AG04449 (cell line): ENCODE measurements at places on chromosomes 5 and 9.

DNA sequence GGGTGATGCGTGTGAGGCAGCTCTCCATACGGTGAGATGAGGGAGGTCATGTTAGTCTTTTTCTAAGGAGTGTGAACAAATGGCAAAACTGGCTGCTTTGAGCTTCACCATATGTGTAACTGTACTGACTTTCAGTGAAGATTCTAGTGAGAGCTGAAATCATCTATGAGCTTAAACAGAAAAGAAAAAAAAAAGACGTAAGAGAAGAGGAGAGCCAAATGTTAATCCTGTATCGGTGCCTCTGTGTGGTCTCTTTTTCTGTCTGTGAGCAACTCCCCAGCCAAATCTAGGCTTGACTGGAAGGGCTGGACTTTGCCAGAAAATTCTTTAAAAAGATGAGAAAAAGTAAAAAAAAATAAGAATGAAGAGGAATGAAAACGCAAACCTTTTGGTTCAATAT, 209.7 kb upstream of the TUT7 start:
- DNase-seq = no peak

GRCh38 chr5:102762562-102763227, 7.6 kb downstream of the PAM start:
- DNase-seq = no peak

DNA sequence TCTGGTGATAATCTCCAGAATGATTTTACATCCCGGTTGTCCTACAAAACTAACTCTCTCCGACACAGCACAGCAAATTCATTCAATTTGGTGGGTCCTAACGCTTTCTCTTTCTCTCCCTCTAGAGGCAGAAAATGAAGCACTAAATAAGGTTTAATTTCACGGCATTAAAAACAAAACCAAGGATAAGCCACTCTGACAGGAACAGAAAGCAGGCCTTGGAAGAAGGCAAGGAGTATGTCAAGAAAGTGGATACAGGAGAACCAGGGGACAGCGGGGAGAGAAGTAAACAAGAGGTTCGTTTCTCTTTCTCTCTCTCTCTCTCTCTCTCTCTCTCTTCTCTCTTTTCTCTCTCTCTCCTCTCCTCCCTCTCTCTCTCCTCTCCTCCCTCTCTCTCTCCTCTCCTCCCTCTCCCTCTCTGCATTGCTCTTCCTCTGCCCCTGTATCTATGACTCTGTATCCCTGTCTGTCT, 49.8 kb downstream of the EBF1 start:
- DNase-seq = no peak

DNA sequence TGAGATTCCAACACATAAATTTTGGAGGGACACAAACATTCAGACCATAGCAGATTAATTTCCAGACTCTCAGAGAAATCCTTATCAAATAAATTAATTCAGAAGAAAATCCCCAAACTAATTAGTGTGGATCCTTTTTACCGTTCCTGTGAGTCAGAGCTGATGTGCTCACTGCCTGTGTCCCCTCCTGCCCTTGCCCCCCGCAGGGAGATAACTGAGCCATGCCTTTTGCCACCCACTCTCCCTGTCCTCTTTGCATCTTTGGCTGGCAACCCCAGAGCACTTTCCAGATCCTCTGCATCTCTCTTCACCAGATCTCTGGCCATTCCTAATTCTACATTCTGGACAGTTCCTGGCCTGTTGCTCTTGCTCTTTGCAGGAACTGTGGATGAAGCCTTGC, 135.4 kb upstream of the MAP1B start:
- no peak for DNase-seq

DNA sequence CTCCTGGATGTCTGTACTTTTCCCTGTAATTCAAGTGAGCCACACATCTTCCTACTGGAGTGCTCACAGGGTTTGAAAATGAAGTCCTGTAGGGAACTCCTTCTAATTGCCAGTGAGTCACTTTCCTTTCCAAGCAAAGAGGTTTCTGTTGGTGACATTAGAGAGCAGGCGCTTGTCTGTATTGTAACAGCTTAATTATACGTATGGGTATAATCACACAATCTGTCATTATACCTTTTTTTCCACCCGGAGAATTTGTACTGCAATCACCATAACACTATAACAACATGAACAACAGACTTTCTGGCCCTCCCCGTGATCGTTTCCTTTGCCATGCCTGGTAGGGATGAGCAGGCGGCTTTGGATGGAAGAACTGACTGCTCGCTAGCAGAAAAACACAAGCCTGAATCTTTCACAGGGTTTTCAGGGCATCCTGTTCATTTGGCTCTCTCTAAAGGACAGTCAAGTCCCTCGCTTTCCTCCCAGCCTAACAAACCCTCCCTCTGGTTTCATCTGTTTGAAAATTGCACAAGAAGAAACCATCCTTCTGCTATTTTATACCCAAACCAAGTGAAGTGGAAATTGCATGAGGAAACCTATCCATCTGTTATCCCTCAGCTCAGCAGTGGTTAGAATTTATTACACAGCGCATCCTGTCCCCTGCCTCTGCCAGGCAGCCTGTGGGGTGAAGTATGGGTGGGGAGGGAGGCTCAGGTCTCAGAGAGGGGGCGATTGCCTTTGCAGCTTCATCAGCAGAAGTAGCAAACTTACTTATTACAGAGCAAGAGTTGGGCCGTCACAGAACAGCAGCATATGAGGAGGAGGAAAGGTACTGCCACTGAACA, 307.0 kb upstream of the TLE4 start:
- DNase-seq = no peak

GRCh38 chr5:112006721-112007120, 249.7 kb upstream of the NREP start:
- DNase-seq = no peak

GRCh38 chr5:96373381-96373733, 59.7 kb downstream of the PCSK1 start:
- DNase-seq = no peak

- DNase-seq = no peak
These were observed 122.6 kb downstream of the ADAMTS12 start for GRCh38 chr5:33769196-33769595.

DNA sequence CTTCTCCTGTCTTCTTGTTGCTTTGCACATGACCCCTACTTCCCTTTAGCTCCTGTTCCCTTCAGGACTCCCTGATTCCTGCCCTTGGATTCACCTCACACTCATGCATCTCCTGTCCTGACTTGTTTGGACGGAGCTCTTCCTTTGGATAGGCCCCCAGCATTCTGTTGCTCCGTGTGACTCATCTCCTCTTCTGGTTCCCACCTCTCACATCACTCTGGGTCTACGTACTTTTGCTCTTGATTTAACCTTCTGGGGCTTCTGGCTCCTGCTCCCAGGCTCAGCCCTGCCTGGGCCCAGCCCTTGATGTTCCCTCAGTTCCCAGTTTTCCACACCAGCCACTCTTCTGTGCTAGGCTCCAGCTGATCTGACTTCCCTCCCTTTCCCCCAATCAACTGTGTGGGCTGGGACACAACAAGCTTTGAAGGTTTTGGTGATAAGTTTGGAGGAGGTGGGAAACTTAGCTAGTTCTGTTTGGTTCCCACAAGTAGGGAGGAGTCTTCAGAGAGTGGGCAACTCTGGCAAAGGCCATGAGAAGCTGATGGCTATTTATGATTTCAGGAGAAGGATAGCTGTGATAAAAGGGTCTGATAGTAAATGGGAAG, 331.5 kb downstream of the ARHGEF28 start:
- no peak for DNase-seq

DNA sequence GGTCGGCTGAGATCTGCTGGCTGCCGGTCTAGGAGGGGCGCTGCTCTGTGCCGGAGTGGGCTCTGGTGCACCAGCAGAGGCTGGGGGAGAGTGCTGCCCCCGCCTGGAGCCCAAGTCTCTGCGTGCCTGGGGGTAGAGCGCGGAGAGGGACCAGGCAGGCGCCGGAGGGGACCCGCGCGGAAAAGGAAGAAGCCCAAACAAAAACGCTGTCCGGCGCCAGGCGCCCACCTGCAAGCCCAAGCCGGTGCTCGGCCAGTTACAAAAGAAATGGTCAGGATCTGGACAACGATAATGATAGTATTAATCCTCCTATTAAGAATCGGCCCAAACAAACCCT, 571 bp upstream of the S1PR3 start:
- DNase-seq = no peak

GRCh38 chr9:93523518-93524144, 52.8 kb upstream of the PHF2 start:
- no peak for DNase-seq

GRCh38 chr5:113450462-113450861, 15.7 kb upstream of the TSSK1B start:
- DNase-seq = no peak

DNA sequence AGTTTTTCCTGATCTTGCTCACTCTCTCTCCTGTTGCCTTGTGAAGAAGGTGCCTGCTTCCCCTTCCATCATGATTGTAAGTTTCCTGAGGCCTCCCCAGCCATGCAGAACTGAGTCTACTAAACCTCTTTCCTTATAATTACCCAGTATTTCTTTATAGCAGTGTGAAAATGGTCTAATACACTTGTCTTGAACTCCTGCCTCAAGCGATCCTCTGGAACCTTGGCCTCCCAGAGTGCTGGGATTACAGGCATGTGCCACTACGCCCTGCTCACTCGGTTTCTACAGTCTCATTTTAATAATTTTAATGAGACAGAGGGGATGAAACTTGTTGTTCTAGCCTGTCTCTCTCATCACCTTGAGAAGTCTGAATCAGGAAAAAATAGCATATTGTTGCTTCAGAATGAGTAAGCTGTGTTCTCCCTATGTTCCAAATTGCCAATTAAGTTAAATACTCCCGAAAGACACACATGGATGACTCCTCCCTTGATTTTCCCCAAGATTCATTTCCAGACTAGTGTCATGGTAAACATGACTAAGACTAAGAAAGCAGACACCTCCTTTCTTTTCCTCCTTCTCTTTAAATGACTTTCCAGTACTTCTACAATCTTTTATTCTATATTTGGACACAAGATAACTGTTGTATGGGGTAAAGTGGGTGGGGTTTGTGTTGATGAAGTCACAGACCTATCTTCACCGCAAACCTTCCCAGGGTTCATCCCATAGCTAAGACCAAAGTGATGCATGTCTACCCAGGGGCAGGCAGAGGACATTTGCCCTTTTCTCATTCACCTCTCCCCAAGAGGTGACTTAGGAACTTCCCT, 7.8 kb upstream of the DNAJC18 start:
- DNase-seq = no peak

- DNase-seq = no peak
These were observed 211.5 kb downstream of the PCSK5 start for GRCh38 chr9:76101947-76102346.

GRCh38 chr9:127388037-127388855, 8.7 kb upstream of the SLC2A8 start:
- peak; percentile 84 for DNase-seq

DNA sequence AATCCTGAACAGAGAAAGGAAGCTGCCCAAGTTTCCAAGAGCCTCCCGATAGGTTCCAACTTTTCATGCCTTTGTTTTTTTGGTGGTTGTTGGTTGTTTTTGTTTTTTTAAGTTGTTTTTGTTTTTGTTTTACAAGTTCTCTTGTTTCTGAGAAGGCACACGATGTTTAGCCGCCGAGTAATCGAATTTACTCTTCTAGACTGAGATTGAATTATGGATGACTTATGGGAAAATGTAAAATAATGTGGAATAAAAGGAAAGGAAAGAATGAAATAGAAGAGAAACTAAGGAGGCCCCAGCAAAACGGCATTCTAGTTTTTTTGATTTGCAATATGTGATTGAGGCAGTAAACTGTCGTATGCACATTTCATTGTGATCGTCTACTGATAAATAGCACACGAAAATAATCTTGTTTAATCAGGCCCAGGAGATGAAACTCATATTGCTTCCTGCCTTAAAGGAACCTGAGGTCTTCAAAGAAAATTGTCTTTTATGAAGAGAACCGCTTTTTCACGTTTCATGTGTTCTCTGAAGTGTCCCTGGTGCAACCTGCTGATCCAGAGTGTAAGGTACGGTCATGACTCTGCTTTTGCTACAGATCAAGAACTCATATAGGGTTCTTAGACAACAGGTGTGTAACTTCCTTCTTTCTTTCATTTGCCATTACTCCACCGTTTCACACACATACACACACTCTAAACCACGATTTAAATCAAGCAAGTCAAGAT, 1.3 kb upstream of the GNAQ start:
- no peak for DNase-seq

DNA sequence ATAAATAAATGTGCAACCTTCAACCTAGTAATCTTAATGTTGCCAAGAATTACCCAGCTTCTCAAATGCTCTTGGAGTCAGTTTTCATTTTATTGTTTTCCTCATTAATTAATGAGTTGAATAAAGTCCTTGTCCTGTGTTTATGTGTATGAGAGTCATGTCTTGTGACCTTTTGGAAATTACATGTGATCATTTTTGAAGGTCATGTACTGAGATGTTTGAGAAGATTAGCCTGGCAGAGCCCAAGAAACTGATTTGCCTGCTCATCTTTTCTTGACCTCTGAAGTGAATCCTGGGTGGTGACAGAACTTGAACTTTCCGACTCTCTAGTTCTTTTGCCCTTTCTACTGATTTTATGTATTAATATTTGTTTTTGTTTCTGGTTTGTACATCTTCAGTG, 15.4 kb downstream of the ANKRA2 start:
- no peak for DNase-seq

DNA sequence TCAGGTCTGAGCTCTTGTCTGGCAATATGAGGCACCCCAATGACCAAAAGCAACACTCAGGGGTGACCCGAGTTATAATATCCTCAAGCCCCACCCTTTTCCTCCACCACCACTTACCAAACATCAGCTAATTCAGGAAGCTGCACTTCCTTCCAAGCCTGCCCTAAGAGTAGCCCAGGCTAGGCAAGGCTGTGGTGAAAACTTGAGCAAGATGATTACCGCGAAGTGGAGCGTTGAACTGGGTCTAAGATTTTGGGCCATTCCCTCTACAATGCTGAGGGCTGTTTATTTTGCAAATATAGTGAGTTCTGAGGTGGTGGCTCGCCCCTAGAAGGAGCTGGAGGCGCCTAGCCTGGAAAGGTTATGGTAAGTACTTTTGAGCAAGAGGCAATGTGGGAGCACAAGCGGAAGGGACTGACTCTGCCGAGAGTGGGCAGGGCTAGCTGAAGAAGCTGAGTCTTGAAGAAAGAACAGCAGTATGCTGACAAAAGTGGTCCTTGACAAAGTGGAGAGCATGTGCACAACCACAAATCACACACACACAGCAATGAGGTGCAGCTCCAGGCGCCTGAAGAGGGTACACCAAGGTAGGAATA, at the start of gene HK3:
TSS of gene HK3 (minus strand) at position 51 of the 596 bp plus-strand sequence. CDS start 3,187 bp downstream, outside the sequence.
- DNase-seq = no peak

DNA sequence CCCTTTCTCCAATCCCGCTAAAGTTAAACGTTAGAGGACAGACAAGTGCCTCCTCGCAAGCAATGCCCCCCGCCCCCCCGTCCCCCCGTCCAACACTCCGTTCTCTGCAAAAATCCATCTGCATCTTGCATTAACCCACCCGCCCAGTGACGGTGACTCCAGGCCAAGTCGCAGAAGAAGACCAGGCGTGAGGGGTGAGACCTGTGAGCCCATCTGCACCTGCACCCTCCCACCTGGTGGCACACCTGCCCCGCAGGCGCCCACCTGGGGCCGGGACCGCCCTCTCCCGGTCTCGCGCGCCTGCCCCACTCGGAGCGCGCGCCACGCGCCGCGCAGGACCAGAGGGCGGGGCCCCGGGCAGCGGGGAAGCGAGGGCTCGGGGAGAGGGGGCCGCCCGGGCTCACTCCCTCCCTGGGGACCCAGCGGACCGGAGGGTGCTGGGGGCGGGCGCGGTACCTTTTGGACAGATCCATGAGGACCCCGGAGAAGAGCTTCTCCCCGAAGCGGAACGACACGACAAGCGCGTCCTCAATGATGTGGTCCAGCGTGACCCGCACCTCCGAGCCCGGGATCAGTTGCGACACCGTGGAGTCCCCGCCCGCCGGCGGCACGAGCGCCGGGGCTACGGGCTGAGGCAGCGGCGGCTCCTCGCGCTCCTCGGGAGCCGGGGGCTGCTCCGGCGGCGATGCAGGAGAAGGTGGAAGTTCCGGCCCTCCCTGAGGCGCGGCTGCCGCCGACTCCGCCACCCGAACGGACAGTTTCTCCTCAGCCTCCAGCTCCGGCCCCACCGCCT, 705 bp downstream of the PWWP2A start:
- no peak for DNase-seq
